Stromal cell of bone marrow (primary cell): ENCODE measurements at places on chromosomes 16 and 17.

- peak; percentile 72 for DNase-seq
These were observed at the start of gene ATP6V0A1 for GRCh38 chr17:42458497-42459255. Gene ATP6V0A1, plus strand, starts transcription at chr17:42458878. Its CDS starts 2,017 bp downstream, at chr17:42460895.

DNA sequence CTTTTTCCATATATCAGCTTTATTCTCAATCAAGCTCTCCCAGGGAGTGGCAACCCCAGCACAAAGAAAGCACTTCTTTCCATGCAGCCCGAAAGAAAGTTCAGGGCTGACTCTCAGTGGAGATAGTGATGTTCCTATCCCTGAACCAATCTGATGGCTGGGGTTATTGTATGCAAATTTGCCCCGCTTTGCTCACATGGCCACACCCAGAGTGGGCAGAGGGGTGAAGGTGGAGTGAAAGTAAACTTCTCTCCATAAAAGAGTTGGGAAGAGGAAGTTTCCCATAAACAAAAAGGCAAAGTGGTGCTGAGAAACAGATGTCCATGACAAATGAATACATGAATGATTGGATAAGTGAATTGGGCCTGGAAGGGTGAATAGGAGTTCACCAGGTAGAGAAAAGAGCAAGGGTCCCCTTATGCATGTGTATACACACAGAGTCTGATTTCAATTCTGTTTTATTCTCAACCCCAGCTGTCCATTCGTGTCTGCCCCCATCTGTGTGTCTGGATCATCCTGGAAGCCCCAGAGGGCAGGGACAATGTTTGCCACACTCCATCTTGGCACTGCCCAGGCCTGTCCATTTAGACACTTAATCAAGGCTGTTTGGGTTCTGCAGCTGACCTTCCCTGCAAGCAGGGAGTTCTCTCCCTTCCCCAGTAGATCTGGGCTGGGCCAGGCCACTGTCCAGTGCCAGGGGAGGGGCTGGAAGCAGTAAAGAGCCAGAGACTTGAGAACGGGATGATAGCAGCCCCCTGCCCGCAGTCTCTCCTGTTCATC lies 14.1 kb upstream of the NGFR start:
- no peak for DNase-seq

GRCh38 chr17:75889454-75889853 lies 7.3 kb downstream of the TRIM65 start:
- no peak for DNase-seq

- DNase-seq, result no peak
These were observed 44.3 kb upstream of the SMURF2 start for GRCh38 chr17:64706224-64707049.
